ENCODE measurements at places on chromosomes 7 and 10.
A peak's percentile ranks its signal among the peaks of the same experiment; 100 is the strongest.

DNA sequence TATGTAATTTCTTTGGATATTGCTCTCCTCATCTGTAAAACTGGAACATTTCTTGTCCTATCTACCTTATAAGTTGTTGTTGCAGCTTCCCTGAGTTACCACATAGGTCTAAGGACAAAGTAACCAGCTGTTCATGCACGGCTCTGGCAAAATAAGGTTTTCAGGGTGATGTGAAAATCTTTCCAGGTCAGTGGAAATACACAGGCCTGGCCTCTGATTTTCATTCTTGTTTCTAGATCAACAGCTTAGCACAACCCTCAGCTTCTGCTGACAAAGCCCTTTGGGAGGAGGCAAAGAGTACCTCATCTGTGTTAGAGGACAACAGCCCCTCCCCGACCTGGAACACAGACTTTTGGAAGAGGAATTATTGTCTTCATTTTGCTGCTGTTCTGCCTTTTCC, 117.5 kb upstream of the AGK start:
- DNase-seq: no peak

DNA sequence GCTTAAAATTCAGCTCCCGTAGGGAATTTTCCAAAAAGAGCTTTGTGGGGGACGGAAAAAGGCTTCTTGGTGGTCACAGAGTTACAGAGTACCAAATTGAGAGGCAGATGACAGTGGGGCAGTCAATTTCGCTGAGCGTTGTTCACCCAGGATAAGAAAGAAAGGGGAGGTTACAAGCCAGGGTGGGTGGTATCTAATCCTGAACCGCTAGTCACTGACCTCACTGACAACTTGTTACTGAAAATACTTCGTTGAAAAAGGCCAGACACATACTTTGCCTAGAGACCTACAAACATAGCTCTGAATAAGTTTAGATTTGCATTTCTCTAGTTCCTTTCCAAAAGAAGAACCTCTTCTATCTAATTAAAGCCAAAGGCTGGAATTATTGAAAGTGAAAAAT, at the start of gene CTNNA3:
Gene CTNNA3 (minus strand): TSS at position 167 of the 400 bp plus-strand sequence.
- no peak for DNase-seq

- no peak for DNase-seq
Measured at GRCh38 chr7:80453699-80454340, 58.0 kb downstream of the GNAT3 start.

- no peak for DNase-seq
Measured at GRCh38 chr7:1630700-1631336, 39.3 kb upstream of the ELFN1 start.

DNA sequence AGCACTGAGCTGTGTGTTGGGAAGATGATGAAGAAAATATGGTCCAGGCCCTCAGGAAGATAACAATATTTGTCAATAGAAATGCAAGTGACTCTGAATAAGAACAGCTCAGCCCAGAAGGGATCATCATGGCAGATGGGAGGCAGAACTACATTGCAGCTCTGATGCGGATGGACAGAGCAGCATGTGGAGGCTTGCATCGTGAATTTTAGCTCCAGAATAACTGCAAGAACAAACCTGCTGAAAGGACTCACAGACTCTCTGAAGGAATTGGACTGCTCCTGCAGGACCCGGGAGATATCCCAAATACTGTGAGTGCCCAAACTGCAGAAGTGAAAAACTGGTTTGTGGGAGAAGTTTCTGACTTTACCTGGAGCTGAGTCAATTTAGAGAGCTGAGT, 80.6 kb upstream of the LAMB4 start:
- no peak for DNase-seq

DNA sequence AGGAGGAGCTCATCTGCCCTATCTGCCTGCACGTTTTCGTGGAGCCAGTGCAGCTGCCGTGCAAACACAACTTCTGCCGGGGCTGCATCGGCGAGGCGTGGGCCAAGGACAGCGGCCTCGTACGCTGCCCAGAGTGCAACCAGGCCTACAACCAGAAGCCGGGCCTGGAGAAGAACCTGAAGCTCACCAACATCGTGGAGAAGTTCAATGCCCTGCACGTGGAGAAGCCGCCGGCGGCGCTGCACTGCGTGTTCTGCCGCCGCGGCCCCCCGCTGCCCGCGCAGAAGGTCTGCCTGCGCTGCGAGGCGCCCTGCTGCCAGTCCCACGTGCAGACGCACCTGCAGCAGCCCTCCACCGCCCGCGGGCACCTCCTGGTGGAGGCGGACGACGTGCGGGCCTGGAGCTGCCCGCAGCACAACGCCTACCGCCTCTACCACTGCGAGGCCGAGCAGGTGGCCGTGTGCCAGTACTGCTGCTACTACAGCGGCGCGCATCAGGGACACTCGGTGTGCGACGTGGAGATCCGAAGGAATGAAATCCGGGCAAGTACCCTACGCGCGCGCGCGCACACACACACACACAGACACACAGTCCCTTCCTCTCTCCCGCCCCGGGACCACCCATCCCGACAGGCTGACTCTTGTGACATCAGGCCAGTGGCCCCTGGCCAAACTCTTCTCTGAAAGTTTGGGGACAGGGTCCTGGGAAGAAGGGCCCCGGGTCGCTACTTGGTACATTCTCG, 538 bp downstream of the TRIM8 start:
- peak; percentile 54 for DNase-seq

- DNase-seq: no peak
Measured at GRCh38 chr7:103797647-103798307, 191.7 kb downstream of the RELN start.

- no peak for DNase-seq
Measured at GRCh38 chr7:101676062-101676598, 47.0 kb upstream of the MYL10 start.

- DNase-seq: peak; percentile 50
Measured at GRCh38 chr10:32367793-32368453, 21.0 kb upstream of the EPC1 start.

- no peak for DNase-seq
Measured at GRCh38 chr10:71604324-71605018, 115.1 kb downstream of the C10orf105 start.

- no peak for DNase-seq
Measured at GRCh38 chr10:121159670-121160069, 308.5 kb downstream of the WDR11 start.

GRCh38 chr10:44607116-44607515, 222.2 kb upstream of the CXCL12 start:
- DNase-seq: no peak

GRCh38 chr10:130430852-130431704, 294.9 kb downstream of the GLRX3 start:
- no peak for DNase-seq

DNA sequence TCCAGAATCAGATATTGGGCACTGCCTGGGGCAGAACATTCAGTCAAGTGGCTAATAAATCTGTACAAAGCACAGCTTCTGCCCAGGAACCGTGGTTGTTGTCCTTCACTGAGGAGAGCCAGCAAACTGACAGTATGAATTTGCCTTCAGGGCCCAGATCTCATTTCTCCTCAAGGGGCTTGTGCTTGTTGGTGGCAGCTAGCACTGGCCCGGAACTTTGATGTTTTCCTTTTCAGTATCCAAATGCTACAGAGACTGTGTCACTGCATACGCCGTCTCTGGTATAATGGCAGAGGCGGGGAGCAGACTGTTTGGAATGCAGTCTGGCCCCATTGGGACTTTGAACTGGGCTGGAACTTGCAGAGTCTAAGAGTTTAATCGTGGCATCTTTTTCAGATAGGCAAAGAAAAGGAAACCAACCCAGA, 30.4 kb upstream of the ADD3 start:
- DNase-seq: no peak

DNA sequence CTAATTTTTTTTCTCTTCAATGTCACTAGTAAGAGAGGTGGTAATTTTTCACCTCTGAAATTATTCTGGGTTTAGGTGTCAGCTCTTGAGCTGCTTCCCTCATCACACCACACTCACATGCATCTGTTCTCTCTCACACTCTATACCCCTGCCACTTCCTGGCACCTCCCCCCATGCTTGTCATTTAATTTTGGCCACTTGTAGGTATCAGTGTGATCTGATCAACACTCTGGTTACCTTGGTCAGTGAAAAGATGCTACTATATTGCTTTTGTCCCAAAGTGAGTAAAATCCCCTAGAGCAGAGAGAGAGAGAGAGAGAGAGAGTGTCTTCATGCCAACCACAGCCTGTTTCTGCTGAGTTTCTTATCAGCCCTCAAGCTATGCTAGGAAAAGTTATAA, 42.5 kb downstream of the STK17A start:
- DNase-seq: peak; percentile 43

DNA sequence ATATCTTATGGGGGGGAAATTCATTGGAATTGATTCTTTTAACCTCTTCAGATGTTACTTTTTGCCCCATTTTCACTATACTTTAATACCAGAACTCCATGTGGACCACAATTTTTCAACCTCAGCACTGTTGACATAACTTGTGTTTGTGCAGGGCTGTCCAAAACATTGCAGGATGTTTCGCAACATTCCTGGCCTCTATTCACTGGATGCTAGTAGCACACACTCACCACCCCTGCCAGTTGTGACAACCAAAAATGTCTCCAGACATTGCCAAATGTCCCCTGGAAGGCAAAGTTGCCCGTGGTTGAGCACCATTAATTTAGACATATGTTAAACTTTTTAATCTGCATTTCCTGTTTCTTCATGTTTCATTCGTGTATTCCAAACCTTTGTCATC, 234.7 kb downstream of the GFRA1 start:
- no peak for DNase-seq

DNA sequence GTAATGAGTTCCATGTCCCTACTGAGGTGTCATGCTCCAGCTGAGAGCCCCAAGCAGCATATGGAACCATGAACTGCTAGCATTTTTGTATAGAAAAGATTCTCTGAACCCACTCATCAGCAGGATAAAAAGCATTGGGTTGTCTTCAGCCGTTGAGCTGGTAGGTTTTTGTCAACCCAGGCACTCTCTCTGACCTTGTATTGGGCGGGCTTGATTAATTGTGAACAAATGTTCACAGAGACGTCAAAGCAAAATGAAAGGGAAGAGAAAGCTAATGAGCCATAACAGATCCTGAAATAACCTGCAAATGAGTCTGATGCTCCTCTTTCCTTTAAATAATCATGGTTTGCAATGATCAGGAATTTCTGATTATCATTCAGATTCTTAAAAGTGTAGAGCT, 924.7 kb upstream of the CELF2 start:
- no peak for DNase-seq

GRCh38 chr7:105195891-105196290, 181.9 kb downstream of the KMT2E start:
- no peak for DNase-seq

- no peak for DNase-seq
Measured at GRCh38 chr10:130039141-130039540, 71.5 kb downstream of the C10orf143 start.

DNA sequence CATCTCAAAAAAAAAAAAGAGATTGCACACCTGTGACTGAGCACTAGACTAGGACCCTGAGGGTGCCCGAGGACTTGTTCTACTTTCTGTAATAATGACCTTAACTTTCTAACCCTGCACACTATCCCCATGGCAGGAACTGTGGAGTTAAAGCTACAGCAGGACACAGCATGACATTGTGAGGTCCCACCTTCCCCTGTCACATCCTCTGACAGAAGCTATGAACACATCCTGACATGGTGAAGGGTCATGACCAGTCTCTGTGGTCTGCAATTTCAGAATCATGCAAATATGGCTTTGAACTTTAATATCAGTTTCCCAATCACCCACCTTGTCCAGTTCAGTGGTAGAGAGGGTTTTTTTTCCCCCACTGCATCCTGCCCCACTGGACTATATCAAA, 18.5 kb upstream of the SAR1A start:
- no peak for DNase-seq

DNA sequence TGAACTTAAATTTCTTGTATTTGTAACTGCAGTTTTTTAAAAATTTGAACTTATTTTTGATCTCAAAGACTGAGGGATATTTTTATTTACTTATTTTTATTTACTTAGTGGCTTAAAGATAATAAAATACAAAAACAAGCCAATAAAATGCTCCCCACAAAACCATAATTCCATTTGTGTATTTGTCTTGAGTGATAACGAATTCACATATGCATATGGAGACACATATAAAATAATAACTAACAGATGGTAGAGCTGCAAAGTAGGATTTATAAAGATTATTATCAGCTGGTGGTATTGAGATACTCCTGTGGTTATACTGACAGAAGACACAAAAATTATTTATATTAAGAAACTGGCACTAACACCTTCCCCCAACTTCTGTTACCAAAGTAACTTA, 90.2 kb upstream of the RPA3 start:
- no peak for DNase-seq

DNA sequence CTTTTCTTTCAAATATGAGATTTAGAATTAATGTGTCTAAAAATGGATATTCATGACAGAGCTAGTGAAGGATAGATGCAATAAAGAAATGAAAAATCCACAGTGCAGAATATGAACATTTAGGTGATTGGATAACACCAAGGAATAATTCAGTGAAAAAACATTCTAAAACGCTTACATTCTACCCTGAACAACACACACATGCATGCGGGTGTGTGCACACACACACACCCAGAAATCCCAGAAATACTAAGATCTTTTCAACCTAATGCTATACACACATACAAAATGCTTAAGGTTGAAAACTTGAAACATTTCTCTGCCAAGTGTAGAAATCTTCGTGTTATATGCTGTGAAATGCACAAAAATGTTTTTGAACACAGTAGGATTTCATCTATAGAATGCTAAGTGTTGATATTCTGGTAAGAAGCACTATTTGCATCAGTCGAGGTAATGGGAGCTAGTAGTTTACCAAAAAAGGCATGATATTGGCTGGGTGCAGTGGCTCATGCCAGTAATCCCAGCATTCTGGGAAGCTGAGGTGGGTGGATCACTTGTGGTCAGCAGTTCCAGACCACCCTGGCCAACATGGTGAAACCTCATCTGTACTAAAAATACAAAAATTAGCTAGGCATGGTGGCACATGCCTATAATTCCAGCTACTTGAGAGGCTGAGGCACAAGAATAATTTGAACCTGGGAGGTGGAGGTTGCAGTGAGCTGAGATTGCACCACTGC, 600.6 kb downstream of the PHTF2 start:
- DNase-seq: no peak

GRCh38 chr10:2989292-2989947, 77.9 kb upstream of the PFKP start:
- no peak for DNase-seq

DNA sequence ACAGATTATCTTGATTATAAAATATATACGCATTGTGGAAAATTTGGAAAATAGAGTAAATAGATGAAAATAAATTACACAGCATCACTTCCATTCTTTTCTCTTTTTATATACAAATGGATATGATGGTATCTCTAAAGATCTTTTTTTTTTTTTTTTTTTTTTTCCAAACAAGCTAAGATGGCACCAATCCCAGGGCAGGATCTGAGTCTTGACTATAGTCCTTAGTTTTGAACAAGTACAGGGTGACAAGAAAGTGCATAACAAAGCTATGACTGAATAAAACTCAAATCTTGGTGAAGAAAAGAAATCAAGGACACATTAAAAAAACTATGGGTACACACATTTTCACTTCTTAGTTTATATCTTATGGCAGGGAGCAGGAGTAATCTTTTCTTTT, 42.6 kb upstream of the FAM133B start:
- no peak for DNase-seq

DNA sequence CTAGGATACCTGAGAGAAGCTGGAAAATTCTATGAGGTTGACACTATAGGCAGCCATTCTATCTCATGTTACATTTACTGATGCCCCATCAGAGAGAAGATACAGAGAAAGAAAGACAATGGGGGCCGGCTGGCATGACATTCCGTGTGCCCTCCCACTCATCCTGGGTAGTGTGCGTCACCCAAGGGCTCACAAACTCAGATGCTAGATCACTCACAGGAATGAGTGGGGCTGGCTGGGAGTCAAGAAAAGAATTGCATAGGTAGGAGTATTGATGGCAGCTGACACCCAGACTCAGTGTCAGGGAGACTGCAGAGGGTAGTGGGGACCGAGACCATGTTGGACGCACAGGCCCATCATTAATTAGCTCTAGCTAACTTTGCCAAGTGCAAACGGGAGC, 1113.5 kb upstream of the AUTS2 start:
- no peak for DNase-seq
